Coronary artery (tissue), 2 donors: ENCODE measurements at places on chromosomes 7 and 10.

DNA sequence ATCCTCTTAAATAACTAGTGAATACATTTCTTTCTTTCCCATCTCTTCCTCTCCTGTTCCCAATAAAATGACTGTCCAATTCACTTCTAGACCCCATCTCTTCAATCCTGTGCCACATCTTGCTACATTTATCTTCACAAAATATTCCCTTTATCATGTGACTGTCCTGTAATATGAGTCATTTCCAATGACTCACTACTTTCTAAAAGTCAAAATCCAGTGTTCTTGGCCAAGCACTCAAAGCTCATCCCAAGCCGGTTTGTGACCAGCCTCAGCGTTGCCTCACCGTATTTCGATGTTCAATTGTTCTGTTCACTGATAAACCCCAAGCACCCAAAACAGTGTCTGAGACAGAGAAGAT is 104.7 kb downstream of the PARD3 start:
- DNase-seq, result no peak

GRCh38 chr10:43251419-43252165 is 15.3 kb downstream of the RASGEF1A start:
- DNase-seq, result peak; percentile 60

GRCh38 chr7:92843034-92843760 is 6.8 kb upstream of the CDK6 start:
- no peak for DNase-seq

GRCh38 chr7:24409431-24410024 is 125.5 kb downstream of the NPY start:
- DNase-seq, result no peak

GRCh38 chr10:24493165-24493564 is 230.5 kb downstream of the ARHGAP21 start:
- no peak for DNase-seq

GRCh38 chr7:141158561-141158960 is 84.7 kb downstream of the TMEM178B start:
- no peak for DNase-seq

DNA sequence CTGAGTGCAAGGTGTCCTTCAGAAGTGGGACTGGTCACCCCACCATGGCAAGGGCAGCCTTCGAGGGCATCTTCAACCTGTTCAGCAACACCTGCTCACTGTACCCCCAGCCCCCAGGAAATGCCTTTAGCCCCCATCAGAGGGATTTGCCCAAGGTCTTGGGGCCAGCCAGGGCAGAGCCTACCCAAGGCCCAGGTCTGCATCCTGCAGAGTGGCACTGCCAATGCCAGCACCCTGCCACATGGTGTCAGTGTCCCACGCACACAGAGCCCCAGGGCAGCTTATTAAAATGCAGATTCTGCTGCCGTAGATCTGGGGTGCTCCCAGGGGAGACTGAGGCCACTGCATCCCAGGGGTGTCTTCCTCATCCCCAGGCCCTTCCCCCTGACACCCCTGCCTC is 106.2 kb upstream of the KCTD7 start:
- no peak for DNase-seq

DNA sequence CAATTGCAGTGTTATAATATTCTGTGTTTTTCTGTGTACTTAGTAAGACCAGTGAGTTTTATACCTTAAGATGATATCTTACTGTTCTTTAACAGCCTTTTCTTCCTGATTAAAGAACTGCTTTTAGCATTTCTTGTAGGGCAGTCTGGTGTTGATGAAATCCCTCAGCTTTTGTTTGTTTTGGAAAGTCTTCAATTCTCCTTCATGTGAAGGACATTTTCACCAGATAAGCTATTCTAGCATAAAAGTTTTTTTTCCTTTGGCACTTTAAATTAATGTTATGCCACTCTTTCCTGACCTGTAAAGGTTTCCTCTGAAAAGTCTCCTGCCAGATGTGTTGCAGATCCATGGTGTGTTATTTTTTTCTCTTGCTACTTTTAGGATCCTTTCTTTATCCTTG is 1059.8 kb downstream of the LRMDA start:
- DNase-seq, result no peak

DNA sequence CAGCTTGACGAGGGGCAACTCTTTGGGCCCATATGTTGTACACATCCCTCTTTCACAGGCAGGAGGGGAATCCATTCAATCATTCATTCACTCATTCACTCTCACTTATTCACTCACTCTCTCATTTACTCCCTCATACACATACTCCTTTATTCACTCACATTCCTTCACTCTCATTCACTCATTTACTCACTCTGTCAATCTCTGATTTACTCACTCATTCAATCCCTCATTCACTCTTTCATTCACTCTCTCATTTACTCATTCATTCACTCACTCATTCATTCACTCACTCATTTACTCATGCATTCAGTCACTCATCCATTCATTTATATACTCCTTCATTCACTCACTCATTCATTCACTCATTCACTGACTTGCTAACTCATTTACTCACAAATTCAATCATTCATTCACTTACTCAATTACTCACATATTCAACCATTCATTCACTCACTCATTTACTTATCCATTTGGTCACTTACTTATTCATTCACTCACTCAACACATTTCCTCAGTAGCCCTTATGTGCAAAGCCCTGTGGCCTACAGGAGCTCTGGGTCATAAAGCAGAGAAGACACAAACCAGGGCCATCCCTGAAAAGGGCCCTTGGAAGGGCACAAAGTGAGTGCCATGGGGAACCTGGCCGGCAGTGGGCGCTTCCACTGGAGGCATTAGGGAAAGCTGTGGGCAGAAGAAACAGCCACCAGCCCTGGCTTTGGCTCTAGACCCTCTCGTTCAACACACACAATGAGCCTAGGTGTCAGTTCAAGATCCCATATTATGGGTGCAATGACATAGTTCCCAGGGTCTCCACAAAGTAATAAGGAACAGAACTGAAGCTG is 26.0 kb downstream of the HIP1 start:
- no peak for DNase-seq

GRCh38 chr10:132468651-132469050 is 68.9 kb upstream of the INPP5A start:
- DNase-seq, result no peak

DNA sequence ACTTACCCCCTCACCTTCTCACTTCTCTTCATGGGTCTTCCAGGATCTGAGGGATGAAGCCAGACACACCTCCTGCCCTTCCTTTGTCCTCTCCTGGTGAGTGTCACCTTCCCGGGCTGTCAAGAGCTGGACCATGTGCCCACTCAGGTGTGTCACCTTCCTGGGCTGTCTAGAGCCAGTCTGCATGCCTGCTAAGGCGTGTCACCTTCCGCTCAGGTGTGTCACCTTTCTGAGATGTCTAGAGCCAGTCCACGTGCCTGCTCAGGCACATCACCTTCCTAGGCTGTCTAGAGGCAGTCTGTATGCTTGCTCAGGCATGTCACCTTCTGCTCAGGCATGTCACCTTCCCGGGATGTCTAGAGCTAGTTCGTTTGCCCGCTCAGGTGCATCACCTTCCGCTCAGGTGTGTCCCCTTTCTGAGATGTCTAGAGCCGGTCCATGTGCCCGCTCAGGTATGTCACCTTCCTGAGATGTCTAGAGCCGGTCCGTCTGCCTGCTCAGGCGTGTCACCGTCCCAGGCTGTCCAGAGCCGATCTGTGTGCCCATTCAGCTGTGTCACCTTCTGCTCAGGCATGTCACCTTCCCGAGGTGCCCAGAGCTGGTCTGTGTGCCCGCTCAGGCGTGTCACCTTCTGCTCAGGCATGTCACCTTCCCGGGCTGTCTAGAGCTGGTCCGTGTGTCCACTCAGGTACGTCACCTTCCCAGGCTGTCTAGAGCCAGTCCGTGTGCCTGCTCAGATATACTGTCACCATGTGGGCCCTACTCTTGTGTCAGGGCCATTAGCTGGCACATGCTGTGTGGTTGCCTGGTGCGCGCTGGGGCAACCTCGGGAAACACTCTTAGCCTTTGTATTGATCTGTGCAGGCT is 245.3 kb downstream of the EBF3 start:
- peak; percentile 62 for DNase-seq

DNA sequence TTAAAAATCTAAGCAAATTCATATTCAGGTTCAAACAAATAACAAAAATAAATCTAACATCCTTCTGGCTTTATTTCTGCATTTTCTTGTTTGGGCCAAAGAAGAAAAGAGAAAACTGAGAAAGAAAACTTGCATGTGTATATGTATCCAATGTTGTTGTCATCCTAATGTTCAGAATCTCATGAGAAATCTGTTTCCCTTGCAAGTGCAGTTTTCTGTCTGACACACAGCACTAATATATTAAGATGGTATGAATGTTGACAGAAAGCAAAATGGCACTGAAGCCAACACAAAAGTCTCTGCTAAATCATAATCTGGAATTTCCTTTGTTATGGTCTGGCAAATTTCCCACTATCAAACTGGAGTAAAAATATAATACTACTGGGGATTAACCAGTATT is 235.9 kb downstream of the HGF start:
- no peak for DNase-seq

DNA sequence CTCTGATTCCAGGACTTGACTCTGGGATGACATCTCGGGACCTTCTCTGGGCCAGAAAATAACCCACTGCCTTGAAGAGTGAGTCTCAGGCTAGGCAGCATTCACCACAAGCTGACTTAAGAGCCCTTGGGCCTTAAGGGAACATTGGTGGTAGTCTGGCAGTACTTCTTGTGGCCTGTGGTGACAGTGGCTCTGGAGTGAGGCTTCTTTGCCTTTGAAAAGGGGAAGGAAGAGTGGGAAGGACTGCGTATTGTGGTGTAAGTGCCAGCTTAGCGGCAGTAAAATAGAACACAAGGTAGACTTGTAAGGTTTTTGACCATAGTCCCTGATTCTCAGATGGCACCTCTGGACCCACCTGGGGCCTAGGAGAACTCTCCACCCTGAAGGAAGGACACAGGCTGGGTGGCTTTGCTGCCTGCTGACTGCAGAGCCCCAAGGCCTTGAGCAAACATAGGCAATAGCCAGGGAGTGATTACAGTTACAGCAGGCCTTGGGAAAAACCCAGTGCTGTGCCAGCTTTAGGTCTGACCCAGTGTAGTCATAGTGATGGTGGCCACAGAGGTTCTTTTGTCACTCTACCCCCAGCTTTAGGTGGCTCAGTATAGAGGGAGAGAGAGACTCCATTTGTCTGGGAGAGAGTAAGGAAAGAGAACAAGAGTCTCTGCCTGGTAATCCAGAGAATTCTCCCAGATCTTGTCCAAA is 483.9 kb downstream of the SH2D4B start:
- DNase-seq, result no peak

DNA sequence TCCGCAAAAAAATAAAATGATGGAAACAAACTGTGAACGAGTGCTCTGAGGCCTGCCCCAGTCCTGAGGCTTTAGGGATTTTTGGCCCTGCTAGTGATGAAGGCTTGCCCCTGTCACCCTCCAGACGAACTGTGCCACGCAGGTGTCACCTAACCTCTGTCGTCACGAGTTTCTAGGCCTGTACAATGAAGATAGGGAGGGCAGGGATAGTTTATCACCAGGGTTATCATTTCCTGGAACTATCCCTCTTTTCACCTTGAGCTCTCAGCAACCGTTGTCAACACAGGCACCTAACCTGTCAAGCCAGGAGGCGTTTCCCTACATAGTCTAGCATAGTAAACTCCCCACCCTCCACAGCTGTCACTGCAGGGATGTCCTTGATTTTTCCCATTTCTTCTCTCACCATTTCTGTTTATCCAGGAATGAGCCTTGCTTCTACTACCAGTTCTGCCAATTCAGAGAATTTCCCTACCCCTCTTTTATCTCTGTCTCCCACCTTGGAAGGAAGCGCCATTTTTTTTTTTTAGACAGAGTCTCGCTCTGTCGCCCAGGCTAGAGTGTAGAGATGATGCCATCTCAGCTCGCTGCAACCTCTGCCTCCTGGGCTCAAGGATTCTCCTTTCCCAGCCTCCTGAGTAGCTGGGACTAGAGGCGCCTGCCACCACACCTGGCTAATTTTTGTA is 2.2 kb upstream of the ACHE start:
- no peak for DNase-seq

GRCh38 chr10:127715782-127716378 is 21.1 kb upstream of the FOXI2 start:
- DNase-seq, result no peak

DNA sequence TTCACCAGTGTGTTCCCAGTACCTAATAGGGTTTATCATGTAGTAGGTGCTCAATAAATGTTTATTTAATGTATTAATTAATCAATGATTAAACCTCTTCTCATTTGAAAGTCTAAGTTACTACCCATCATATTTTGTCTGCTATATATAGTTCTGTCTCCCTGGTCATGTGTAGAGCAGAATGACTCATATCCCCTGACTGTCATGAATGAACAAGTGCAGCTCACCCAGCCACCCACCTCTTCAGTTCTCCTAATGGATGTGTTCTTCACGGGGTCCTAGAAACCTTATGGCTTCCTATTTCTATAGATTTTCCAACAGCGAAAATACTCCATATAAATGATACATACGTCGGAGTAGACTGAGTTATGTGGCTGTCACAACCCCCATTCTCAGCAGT is 64.5 kb downstream of the HIF1AN start:
- DNase-seq, result no peak

DNA sequence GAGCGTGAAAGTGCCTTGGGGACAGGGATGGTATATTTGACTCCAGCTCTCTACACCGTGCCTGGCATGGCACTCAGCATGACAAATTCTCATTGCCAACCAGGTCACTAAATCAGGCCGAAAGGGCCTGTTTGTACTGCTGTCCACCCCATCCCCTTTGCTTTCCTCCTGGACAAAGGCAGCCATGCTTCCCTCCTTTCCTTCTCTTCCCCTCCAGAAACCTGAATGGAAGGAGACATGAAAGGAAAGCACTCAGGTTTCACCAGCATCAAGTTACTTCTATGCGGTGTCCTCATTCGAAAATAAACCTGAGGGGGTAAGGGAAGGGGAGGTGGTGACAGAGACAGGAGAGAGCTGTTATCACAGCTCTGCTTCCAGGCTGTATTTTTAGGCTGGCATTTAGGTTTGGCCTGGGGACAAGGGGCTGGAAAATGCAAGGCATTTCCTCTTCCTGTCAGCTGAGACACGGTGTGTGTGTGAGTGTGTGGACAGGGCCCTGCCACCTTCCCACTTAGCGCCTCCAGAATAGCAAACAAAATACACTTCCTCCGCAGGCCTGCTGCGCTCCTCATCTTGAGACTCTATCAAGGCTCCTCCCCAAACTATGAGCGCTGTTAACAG is 79.9 kb upstream of the COL13A1 start:
- peak; percentile 59 for DNase-seq

- no peak for DNase-seq
Observed at GRCh38 chr7:32900433-32900995, 9.0 kb upstream of the KBTBD2 start.

DNA sequence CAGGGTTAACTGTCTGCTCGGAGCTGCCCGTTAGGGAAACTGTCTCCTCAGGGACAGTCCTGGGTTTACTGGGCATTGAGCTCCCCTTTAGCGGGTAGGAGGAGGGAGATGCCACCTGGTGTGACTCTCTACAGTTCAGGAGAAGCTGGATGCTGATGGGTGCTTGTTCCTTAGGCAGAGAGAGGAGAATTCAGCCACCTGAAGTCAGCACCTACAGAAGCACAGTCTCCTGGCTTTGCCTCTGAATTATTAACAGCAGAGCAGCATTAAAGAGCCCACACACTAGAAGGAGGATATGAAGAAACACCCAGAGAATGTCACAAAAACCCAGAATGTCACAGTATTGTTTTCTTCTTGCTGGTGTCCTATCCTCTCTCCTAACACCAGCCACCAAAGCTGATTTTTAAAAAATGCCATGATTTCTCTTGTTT is 696 bp downstream of the GIMAP4 start:
- no peak for DNase-seq

- no peak for DNase-seq
Observed at GRCh38 chr10:31263903-31264302, 55.1 kb upstream of the ZEB1 start.
